Amniotic stem cell (primary cell): ENCODE measurements at places on chromosomes 2 and 18.

DNA sequence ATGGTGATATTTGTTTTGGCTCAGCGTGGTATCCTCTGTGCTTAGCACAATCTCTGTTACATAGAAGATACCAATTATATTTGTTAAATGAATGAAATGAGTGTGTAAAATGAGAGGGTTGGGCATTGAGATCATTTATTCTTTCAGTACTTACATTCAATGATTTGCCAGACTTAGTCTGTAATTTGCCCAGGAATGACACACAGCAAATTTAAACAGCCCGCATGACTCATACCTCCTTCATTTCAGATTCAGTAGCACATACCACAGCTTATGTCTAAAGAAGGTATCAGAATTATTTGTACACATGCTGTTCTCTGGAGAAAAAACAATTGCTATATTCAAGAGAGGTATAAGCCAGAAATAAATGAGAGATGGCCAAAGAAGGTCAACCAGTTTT, 37.0 kb downstream of the KLHL14 start:
- DNase-seq = no peak

DNA sequence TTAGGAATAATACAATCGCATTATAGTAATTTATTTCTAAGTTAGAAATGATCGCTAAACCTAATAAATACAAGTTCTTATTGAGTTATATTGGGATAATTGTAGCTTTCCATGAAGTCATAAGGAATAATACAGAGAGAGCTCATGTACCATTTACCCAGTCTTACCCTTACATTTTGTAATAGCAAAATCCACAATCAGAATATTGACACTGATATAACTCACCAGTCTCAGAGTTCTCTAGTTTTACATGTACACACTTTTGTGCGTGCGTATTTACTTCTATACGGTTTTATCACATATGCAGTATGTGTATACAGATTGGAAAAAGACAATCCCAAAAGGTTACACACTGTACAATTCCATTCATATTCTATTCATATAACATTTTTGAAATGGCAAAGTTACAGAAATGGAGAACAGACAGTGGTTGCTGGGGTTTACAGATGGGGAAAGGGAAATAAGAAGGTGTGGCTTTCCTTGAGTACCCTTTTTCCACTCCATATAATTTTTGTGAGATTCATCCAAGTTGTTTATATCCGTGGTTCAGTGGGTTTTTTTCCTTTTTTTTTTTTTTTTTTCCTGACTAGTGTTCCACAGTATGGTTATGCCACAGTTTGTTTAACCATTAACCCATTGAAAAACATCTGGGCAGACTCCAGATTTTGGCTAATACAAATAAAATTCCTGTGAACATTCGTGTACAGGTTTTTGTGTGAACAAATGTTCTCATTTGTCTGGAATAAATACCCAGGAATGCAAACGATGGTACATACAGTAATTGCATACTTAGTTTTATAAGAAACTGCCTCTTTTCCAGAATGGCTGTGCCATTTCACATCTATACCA, 117.2 kb downstream of the HNMT start:
- DNase-seq = no peak

DNA sequence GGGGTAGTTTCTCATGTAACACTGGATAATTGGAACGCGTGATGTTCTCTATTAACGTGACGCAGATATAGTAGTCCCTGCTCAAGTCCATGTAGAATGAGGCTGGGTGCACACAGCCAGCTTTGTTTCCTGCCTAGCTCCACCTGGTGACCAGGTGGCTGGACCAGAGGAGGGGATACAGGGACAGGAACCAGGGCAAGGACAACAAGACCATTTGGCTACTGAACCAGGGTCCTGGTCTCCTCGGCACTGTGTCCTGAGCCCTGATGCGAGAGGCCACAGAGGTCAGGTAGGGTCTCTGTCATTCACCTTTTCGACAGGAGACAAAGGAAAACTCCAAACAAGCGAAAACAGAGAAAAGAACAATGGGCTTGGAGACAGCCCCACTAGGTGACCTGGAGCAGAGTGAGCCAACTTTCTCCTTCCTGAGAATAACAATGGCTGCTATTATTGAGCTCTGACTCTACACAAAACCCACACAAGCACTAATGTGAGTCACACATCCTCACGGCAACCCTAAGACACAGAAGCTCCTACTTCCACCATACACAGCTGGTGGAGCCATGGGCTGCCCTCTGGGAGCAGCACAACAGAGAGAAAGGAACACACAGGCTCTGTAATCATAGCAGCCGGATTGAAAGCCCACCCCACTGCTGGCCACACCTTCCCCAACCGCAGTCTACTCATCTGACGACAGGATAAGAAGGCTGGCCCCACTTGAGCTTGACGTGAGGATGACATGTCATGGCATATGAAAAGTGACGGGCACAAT, 67.3 kb upstream of the TEX51 start:
- DNase-seq = no peak

DNA sequence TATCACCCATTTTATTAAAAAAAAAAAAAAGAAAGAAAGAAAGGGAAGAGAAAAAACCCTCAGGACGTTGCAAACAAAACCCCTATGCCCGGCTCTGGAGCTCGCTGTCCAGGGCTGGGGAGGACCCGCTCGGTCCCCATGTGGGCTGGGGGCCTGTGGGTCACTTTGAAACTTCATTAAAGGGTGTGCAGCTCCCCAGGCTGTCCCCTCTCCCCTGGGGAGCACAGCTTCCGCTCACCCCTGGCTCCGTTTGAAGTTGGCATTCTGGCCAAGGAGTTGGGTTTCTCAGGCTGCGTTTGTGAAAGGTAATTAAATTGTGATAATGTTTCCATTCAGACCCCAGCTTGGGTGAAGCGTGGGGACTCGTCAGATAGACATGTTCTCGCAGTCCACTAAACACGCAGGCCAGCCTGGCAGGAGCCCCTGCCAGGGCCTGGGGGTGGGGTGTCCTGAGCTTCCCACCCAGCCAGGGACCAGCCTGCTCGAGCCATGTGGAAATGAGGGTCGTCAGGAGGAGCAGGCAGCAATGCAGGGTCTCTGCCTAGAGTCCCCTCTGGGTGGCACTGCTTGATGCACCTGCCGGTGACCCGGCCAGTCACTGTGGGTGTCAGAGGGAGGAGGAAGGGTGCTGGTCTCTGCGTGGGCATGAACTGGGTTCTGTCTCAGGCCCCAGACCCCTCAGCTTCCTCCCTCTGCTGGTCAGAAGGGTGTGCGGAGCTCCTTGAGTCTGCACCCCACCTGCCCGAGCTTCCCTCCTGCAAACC, 166.2 kb downstream of the INHBB start:
- no peak for DNase-seq

DNA sequence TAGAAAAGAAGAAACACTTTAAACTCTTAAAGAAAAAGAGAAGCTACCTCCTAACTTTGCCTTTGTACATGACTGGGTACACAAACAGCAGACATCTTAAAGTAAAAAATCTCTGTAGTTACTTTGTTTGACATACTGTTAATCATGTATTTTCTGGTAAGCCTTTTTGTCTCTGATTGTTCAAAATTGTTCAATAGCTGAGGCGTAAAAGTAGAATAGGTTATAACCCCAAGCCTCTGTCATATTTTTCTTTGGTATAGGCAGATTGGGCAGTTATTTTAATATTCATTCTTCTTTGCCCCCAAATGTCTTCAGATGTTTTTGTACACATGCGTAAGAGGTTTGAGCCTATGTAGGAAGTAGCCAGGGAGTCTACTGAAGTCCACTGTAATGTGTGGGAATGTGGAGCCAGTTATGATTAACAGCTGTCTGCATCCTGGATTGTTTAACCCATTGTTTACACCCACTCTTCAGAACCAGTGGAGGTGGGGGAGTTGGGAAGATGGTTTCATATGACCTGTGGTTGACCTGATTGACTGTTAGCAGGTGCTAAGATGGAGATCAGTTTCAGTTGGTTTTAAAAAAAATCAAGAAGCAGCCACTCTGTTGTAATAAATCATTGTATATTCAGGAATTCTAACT, 150.5 kb downstream of the TANC1 start:
- DNase-seq = no peak

- DNase-seq = no peak
These were observed 422.5 kb downstream of the DPP10 start for GRCh38 chr2:114864901-114865300.

DNA sequence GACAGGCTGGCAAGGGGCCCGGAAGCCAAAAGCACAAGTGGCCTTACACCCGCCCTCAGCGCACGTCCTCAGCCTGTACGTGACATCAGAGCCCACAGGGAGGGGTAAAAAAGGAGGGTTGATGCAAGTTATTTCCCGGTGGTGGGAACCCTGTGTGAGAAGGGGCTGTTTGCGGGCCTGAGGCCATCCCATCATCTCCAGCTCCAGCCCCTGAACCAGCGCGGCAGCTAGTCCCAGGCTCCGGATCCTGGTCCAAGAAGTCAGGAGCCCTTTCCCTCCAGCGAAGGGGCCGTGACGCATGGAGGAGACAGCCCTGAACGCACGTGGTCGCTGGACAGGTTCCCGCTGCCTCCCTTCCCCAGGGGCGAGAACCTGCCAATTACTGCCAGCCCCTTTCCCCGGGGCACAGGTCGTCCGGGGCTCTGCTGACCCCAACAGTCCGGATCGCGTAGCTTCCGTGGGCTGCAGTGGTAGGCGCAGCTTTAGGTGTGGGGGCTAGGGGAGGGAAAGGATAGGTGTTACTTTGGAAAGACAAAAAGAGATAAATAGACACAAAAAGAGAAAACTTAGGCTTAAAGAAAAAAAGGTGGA, 1.3 kb upstream of the LRP2 start:
- DNase-seq = no peak

GRCh38 chr2:235935773-235936172, 232.4 kb downstream of the GBX2 start:
- DNase-seq = no peak

DNA sequence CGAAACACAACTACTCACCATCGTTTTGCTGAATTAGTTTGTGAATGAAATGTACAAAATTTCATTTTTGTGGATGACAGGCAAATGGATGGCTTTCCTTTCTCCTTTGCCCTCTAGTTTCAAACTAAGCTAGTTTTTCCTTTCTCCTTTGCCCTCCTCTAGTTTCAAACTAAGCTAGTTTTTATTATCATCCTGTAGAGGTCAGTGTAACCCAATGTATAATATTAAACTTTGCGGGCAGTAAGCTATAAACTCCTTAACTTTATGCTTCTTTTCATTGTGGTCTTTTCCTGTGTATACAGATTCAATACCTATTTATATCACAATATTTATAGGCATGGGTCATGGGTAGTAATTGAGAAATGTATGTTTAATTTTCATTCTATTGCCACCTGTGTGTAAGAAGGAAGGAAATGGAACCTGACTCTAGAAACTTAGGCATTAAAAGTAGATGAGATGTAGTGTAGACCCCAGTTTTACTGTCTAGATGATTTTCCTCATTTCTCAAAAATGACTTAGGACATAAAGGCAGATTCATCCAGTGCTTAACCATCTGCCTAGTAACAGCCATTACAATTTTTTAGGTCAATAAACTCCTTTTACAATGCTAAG, 58.1 kb downstream of the MAP3K19 start:
- DNase-seq = peak; percentile 13

DNA sequence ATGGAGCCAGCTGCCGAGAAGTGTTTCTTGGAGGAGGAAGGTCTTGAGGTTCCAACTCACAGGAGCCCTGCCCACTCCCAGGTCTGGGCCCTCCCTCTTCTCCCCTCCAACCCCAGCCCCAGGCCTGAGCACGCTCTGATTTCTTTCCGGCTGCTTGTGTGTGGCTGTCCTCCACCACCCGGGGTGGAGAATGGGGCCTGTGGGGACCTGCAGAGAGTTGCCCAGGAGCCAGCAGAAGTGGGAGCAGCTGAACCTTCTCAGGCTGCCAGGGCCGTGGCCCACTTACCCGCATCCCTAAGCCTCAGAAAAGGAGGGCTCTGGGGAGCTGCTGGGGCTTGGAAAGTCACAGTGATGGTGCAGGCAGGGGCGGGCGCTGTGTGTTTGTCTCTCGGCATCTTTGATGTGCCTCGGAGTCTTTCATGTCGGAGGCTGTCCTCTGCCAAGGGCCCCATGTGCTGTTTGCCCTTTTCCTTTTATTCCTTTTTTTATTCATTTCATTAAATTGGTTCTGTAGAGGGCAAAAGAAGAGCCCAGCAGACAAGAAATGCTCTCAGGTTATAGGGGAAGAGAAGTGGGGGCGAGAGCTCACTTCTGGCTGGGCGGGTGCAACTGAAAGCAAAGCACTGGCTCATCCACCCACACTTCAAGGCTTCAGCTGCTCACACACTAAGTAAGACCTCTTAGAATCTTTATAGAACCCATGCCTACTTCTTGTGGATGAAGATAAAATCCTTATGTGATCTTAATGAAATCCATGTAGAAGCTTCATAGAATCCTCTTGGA, 52.5 kb downstream of the SDC1 start:
- DNase-seq = no peak
